ENCODE measurements at places on chromosomes 1 and 21.

DNA sequence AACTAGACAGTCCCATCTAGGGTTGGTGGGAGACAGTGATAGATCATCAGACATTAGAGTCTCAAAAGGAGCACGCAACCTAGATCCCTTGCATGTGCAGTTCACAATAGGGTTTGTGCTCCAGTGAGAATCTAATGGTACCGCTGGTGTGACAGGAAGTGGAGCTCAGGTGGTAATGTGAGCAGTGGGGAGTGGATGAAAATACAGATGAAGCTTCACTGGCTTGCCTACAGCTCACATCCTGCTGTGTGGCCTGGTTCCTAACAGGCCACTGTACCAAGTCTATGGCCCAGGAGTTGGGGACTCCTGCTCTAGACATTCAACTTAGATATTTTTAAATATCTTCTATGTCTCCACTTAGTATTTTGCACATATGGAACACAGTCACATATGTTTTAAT, 231.1 kb upstream of the NRIP1 start:
- no peak for DNase-seq

DNA sequence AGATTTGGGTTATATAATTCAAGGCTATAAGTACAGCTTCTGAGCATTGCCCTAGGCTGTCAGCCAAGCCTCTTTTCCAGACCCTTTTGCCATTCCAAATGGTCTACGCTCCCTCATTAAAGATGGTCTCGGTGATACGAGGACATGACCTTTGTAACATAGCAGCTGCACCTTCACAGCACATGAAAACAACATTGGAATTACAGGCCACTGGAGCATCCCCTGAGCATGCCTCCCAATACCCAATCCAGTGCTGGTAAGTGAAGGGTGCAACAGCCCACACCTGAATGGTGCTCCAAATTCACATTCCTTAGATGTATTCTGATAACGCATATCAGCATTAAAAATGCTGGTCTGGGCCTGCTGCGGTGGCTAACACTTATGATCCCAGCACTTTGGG, 20.1 kb upstream of the PTPRF start:
- DNase-seq = no peak

- no peak for DNase-seq
These were observed at the start of gene KRTAP12-1 for GRCh38 chr21:44681861-44682579. TSS of gene KRTAP12-1 (minus strand) at chr21:44682163. CDS start at chr21:44682123, 40 bp downstream.

GRCh38 chr1:173424782-173425407, 52.2 kb upstream of the PRDX6 start:
- DNase-seq = no peak

GRCh38 chr1:85132078-85132720, 68.6 kb downstream of the SYDE2 start:
- no peak for DNase-seq

- no peak for DNase-seq
These were observed 34.7 kb downstream of the B3GALT5 start for GRCh38 chr21:39647476-39647875.

- DNase-seq = no peak
These were observed 235.6 kb upstream of the CACYBP start for GRCh38 chr1:174764191-174764590.

DNA sequence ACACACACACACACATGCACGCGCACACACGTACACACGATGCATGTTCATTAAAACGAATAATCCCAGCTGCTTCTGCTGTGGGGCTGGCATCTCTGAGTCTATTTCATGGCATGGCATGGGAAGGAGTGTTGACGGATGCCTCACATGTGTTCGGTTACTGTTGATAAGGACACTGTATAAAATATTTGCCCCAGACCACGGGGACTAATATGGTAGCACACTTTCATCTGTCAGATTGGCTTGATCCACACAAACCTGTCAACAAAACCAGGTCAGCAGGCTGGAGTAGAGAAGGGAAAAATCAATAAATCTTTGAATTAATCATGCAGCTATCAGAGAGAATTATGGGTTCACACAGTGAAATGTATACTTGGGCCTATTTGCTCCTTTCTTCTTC, 171.9 kb downstream of the DSCAM start:
- DNase-seq = no peak

- DNase-seq = no peak
These were observed 32.3 kb upstream of the CRP start for GRCh38 chr1:159746666-159747065.

- DNase-seq = no peak
These were observed 21.6 kb upstream of the GUCA2A start for GRCh38 chr1:42186152-42186551.

GRCh38 chr1:17731460-17731859, 23.7 kb upstream of the ACTL8 start:
- DNase-seq = no peak

GRCh38 chr1:229249854-229250644, 20.9 kb upstream of the RAB4A start:
- DNase-seq = no peak

- DNase-seq = no peak
These were observed 72.4 kb downstream of the ZNF281 start for GRCh38 chr1:200337410-200337809.

DNA sequence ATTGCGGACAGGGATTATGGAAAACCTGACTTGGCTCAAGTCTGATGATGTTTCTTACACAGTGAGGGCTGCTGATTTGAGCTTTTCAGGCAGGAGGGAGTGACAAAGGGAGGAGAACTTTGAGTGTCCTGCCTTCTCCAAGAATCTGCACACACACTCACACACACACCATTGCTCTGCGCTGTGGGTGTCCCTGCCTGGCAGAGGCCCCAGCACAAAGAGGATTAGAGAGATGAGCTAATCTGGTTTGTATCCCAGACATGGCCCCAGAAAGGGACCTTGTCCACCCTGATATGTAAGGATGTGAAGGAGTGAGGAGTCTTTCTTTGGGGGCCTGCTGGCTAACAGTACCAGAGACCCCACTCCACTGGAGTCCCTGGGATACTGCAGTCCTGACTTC, 5.9 kb upstream of the WNT2B start:
- no peak for DNase-seq

GRCh38 chr21:33968080-33968994, 52.7 kb upstream of the ATP5PO start:
- DNase-seq = no peak

GRCh38 chr1:239647045-239647444, 260.7 kb downstream of the CHRM3 start:
- no peak for DNase-seq

- no peak for DNase-seq
These were observed 16.6 kb upstream of the SRSF10 start for GRCh38 chr1:23996700-23997229.

DNA sequence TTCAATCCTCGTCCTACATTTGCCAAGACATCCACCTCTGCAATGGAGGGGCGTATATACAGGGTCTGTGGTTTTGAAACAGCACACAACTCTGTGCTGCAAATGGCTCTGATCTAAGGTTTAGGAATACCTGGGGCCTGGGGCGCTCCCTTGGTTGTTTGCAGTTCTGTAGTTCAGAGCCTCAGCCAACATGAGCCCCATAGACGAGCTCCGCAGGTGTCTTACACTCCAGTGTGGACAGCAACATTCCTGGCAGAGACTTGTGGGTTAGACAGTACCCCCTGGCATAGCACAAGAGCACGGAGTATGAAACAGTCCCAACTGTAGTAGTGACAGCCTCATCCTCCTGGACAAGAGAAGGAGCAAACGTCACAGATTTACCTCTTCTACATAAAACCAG, 120.3 kb upstream of the BARHL2 start:
- DNase-seq = no peak

- DNase-seq = no peak
These were observed 212.6 kb upstream of the L1TD1 start for GRCh38 chr1:61981870-61982660.

DNA sequence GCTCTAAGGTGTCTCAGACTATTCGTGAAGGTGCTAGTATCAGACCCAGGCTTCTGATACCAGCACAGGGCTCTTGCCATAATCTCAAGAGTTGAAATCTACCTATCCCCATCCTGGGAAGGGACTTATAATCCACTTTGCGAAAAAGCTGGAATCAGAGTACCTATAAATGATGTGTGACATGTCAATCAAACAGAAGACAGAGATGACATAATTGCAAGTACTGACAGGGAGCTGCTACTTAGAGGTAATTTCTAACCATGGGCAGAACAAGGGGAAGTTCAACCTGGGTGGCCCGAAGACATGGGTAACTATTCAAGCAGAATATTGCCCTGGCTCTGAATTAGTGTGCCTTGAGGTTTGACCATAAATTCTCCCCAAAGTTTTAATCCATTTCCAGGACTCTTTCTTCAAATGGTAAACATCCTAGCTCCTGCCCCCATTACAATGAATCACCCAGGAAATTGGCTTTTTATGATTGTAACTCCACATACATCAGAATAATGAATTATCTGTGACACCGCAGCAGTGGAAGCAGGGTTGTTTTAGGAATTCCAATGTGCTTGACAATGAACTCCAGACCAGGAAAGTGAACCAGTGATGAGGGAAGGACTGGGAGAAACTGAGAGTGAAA, 37.2 kb downstream of the KANK4 start:
- DNase-seq = no peak

DNA sequence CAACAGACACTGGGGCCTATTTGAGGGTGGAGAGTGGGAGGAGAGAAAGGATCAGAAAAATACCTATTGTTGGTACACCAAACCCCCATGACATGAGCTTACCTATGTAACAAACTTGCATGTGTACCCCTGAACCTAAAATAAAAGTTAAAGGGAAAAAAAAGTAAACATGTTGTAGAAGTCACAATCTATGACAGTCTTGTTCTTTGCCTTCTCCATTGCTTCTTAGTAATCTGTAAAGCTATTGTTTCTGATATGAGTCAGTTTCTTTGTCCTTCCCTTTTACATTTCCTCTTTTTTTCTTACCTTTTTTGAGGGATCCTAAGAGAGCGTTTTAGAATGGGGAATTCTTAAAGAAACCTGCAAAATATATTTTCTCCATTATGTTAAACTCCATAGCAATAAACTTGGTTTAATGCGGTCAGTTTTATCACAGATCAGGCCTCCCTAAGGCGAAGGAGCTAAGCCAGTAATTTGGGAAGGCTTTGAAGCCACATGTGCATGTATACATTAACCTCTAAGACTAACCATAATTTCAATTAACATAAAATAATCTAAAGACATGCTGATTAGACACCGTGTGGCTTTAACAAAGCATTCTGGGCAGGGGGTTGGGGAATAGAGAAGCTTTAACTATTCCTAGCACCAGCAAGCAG, 77.8 kb upstream of the C1orf105 start:
- DNase-seq = no peak

DNA sequence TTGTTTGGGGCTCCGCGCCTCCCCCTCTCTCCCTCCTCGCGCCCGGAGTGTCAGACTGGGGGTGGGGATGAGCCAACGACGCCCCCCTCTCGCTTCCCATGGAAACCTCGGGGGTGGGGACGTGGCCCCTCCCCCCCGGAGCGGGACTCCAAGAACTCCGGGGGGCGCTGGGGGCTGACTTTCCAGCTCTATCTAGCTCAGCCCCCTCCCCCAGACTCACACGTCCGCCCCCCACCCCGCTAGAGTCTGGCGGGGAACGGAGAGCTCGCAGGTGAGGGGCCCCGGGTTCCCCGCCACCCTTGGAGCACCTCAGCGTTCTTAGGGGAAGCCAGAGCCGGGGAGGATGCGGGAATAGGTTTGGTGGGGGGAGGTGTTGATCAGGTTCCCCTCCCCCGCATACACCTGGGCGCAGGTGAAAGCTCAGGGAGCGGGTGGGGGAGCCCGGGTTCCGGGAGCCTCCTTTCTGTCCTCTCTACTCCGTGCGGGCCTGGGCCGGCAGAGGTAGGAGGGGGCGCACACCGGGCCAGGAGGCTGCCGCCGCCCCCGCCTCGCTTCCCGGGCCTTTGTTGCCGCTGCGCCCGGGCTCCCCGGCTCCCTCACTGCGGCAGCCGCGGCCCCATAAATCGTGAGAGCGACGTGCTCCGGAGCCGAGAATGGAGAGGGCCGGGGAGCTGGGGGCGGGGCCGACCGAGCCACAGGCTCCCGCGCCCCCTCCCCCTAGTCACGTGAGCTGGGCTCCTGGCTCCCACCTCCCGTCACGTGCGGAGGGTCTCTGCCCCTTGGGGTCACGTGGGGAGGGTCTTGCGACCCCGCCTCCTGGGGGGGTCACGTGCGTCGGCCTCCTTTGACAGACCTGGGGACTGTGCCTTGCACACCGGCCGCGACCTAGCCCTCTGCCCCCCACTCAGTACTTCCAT, 1.9 kb downstream of the EFNA3 start:
- no peak for DNase-seq

- DNase-seq = no peak
These were observed 82.5 kb downstream of the NRIP1 start for GRCh38 chr21:14982336-14982735.

GRCh38 chr1:154371436-154371835, 33.7 kb upstream of the IL6R start:
- no peak for DNase-seq

DNA sequence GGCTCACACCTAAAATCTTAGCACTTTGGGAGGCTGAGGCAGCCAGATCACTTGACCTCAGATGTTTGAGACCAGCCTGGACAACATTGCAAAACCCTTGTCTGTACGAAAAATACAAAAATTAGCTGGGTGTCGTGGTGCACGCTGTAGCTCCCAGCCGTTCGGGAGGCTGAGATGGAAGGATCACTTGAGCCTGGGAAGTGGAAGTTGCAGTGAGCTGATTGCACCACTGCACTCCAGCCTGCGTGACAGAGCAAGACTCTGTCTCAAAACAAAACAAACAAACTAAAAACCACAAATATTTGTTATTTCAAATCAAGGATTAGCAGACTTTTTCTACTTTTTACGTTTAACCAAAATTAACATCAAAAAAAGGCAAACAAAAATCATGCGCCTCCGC, 31.3 kb downstream of the INKA2 start:
- DNase-seq = no peak

DNA sequence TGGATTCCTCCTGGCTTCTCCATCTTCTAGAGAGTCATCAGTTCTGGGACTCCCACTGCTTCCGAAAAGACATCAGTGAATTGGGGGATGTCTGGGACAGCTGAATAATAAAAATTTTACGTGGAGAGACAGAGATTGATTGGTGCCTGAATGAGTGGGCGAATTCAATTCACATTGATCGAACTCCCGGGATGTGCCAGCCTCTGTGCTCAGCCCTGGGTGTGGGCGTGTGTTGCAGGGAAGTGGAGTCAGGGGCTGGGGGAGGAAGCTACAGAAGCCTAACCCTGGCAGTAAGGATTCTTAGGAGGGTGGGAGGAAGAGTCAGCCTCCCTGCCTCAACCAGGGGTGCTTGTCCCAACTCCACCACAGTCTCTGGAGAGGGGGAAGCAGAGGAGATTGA, 18.0 kb upstream of the STUM start:
- DNase-seq = no peak

- no peak for DNase-seq
These were observed 688.1 kb downstream of the PLA2G4A start for GRCh38 chr1:187516874-187517273.

- no peak for DNase-seq
These were observed 14.1 kb downstream of the CCSAP start for GRCh38 chr1:229328598-229329362.

DNA sequence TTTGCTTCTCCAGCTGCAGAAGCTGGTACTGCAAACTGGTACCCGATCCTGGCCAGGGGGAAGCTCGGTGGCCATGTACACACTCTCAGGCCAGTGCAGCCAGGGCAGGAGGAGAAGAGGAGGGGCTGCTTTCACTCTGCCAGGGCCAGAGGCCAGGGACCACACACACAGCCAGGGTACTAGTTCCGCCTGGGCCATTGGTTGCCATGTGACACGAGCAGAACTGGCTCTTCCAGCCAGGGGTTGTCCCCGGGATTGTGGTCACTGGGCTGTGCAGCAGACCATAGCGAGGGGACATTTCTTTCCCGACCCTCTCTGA, 3.7 kb upstream of the SHISAL2A start:
- no peak for DNase-seq

- DNase-seq = no peak
These were observed 29.2 kb upstream of the LRRC3 start for GRCh38 chr21:44425895-44426662.
